ENCODE measurements at places on chromosomes 1 and 21.

DNA sequence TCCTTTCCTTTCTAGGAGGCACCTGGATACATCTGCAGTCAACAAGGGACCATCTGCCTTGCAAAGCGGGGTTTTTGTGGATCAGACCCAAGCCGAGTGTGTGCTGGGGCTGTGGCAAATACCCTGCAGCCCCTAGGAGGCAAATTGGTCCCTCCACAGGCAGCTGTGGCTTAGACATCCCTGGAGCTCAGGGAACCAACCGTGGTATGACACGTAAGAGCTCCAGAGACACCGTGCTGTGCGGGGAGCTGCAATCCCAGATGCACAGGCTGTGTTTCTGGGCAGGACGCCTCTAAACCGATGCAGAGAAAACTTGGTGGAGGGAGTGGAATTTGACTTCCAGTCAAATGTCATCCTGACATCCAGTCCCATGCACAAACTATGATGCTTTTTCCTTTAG lies 141.5 kb downstream of the KAZN start:
- DNase-seq: no peak

DNA sequence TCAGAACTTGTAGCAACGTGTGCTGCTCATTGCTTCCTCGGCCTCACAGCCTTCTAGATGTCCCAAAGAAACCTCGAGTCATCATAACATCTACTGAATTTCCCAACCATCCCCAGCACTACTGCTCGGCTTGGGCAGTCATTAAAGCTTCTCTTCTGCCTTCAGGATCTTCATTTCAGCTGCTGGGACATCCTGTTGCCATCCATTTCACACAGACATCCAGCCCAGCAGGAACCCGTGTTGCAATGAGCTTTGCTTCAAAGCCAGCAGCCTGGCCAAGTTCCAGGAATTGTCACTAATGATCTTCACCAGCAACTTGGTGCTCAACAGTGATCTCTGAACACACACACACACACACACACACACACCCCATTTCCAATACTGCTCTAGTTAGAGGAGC lies 18.5 kb downstream of the WLS start:
- DNase-seq: no peak

GRCh38 chr1:233509526-233509925 lies 104.4 kb upstream of the KCNK1 start:
- DNase-seq: no peak

DNA sequence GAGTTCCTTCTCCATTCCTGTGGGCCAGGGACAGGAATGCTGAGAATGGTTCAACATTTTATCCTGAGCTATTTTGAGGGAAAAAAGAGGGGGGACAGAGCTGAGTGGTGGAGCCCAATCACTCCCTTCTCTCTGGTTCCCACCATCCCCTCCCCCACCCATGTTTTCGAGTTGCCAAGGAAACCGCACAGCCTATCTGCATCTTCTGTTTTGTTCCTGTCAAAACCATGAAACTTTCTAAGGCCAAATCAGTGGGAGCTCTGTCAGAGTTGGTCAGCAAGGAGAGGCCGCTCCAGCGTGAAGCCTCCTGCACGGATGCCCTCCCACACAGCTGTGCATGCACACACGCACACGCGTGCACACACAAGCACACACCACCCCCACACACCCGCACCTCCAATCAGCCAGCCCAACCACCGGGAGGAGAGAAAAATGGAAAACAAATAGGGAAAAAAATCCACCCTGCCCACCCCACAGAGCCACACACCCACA lies 54.5 kb upstream of the ATP2B4 start:
- DNase-seq: peak; percentile 63

DNA sequence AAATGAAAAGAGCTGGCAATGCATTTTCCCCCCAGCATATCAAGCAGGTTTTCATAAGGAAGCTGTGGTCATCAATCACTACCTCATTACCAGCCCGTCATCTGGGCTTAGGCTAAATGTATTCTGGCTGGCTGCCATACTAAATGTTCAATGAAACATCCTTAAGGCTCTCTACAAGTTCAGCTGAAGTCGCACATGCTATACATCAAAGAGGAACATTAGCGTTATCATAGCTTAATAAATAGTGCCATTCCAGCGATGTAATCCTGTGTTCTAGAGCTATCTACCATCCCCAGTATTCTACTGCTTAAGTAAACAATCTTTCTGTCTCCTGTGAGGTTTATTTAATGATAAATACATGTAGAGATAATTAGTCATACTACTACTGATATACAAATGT lies 288.8 kb downstream of the DPYD start:
- peak; percentile 10 for DNase-seq

GRCh38 chr1:41102653-41103052 lies 81.1 kb upstream of the SLFNL1 start:
- no peak for DNase-seq
